ENCODE measurements at places on chromosomes 2 and 18.

DNA sequence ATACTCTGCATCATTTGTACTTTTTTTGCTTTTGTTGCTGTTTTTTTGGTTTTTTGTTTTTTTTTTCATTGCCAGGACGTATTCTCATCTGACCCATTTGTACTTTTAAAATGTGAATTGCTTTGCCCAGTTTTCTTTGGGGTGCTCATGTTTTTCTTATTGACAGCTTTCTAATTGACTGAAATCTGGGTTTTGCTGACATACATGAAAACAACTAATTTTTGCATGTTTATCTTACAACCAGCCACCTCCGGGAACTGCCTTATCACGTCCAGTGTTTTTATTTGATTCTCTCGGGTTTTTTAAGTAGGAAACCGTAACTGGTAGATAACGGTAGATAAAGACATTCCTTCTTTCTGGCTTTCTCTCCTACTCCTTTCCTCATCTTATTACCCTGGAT lies 38.6 kb downstream of the SNORC start:
- DNase-seq: no peak

DNA sequence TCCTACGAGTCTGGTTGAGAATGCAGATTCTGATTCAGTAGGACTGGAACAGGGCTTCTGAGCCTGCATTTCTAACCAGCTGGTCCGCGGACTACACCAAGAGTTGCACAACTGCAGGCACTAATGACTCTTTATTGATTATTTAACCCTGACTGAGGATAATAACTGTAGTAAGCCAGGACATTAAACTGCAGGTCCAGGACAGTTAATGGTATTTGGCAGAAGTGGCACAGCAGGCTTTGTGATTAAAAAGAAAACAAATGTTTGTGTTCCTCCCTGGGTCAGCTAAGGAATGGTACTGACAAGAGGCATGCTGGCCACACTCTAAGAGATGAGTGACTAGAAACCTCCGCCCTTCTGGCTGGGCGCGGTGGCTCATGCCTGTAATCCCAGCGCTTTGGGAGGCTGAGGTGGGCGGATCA lies 59.4 kb downstream of the ALPK2 start:
- no peak for DNase-seq

GRCh38 chr2:23476786-23477185 lies 91.8 kb downstream of the KLHL29 start:
- no peak for DNase-seq

DNA sequence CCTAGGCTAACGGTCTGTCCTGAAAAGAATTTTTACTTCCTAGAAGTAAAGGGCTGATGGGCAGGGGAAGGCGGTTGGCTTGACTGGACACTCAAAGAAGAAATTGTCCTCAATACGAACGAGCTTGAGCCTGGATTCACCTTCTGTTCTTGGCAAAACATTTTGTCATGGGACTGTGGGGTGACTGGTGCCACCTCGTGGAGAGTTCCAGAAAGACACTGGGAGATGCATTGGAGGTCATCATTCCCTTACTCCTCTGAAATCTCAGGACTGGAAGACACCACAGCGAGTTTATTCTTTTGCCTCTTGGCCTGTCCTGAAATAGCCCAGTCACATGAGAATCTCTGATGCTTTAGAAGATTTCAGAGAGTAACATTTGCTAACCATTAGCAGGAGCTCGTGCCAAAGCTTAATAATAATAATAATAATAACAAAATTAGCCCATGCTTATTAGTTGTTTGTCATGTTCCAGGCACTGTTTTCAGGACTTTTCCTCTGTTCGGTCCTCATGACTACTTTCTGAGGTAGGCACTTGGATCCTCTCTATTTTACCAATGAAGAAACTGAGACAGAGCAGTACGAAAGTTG lies 44.5 kb downstream of the TMEM182 start:
- DNase-seq: no peak

- no peak for DNase-seq
These were observed 22.0 kb upstream of the MAP4K4 start for GRCh38 chr2:101675512-101675911.

DNA sequence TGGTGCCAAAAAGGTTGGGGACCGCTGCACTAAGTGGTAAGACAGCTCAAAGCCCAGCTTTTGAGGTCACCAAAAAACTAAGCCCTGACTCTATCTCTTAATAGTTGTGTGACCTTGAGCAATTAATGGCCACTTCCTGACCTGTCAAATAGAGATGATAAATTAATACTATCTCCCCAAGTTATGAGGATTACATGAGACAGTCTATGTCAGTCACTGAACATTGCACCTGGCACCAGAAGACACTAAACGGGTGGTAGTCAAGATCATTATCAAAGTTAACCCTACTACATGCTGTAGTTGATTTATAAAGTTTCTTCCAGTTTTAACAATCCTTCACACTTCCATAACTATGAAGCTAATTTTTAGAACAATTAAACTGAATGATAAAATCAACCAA lies 36.5 kb downstream of the STPG4 start:
- no peak for DNase-seq

DNA sequence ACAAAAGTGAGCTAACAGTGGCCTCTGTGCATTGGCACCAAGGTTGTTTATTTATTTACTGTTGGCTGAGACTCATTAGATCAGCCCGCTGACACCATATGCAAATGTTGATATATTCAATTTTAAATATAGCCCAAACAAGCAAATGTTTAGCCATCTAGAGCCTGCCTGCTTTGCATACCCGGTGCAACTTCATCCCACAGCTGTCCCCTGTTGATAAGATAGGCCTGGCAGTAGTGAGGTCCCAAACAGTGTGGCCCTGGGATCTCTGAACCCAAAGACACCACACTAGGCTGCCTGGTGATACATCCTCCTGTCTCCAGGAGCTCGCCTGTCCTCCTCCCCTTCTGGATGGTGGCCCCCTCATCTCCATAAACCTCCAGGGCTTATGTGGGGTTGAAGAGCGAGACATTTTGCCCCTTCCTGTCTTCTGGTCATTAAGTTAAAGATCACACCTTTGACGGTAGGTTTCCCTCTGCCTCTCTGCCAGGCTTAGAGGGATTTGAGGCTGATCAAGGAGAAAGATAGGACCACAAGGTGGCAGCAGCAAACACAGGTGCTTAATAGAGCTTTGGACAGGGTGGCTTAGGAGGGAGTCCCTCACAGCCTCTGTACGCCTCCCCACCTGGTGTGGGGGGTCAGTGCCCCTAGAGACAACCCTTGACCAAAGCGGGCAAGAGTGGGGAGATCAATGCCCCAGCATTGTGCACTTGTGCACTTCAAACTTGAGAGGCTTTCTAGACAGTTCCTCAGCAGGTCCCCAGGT lies 23.7 kb upstream of the MYO5B start:
- DNase-seq: no peak

DNA sequence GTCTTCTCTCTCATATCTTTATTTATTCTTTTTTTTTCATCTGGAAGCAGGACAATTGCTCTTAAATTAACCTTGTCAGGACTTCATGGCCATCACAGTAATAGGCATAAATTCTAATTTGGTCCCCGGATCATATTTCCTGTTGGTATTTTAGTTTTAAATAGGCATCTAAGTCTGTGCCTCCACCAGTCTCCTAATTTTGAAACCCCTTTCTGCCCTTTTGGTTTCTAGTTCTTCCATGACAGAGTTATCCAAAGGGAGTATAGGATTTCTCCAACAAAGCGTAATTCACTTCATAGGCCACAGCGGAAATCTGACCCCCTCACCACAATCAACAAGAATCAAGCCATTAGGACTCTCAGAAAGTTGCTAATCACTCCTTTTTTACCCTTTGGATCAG lies 3.8 kb downstream of the EPHA4 start:
- DNase-seq: no peak

GRCh38 chr2:127675331-127676261 lies at the start of gene LIMS2:
TSS of gene LIMS2 (minus strand) at chr2:127675530. CDS start at chr2:127675024, 506 bp downstream.
- no peak for DNase-seq

DNA sequence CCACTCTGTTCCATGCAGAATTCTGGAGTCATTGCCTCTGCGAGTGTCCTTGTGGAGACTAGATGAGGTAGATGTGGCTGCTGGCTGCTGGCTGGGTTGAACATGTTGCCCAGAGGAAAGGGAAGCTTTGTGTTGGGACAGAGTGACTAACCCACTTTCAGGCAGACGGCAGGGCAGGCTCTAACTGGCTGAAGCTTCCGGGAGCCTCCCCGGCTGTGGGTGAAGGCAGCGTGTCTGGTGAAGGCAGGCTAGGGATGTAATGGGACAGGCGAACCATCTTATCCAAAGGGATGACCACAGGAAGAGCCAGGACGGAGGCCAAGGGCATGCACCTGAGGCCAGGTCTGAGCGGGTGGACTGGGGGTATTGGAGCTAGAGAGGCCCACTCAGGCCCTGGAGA lies 16.0 kb downstream of the ASPRV1 start:
- DNase-seq: no peak

- DNase-seq: no peak
These were observed 4.3 kb downstream of the RAX start for GRCh38 chr18:59268721-59269562.

DNA sequence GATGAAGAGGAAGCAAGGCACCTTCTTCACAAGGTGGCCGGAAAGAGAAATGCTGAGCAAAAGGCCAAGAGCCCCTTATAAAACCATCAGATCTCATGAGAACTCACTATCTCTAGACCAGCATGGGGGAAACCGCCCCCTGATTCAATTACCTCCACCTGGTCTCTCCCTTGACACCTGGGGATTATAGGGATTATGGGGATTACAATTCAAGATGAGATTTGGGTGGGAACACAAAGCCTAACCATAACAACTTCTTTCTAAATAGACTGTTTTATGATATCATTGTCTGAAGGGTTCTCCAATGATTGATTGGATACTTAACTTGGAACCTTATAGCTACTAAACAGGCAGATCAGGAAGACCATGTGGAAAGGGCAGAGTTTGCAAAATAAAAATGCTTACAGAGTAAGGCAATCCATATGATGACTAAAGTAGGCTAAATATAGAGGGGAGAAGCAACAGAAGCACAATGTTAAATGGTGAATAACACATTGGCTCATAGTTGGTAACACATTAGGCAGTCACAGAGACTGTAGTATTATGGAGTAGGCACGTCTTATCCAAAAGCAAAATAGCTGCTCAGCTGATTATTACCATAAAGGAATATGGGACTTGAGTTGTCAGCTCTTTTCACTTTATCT lies 179.0 kb downstream of the BARD1 start:
- DNase-seq: no peak

- DNase-seq: no peak
These were observed 407.7 kb upstream of the SLC8A1 start for GRCh38 chr2:40859617-40860016.

Measured in stimulated activated CD8-positive, alpha-beta memory T cell treated with anti-CD3 and anti-CD28 coated beads, Interleukin-7, amount 100 ng/mL, for 1 hour (primary cell).